ENCODE measurements at places on chromosomes 12 and 14.

- no peak for DNase-seq
These were observed 10.0 kb upstream of the CLEC7A start for GRCh38 chr12:10140001-10140400.

DNA sequence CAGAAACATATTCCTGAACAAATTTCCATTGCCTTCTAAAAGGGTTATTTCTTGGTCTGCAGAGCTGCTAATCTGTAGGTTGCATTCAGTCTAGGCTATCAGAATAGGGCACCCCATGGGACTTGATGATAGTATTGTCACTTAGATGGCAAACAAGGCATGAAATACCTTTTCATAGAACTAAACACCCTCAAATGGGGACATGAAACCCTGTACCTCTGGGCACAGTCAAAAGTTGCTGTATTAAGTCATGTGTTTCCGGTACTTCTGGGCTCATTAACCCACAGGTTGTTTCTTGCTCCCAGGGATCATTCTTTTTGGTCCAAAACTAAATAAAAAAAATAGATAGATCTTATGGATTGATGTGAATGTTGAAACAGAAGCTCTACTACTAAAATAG is 930.4 kb downstream of the NRXN3 start:
- no peak for DNase-seq

- DNase-seq = no peak
These were observed 45.4 kb upstream of the SRP54 start for GRCh38 chr14:34937442-34937841.

GRCh38 chr14:22567437-22567836 is 21.6 kb downstream of the DAD1 start:
- DNase-seq = no peak

DNA sequence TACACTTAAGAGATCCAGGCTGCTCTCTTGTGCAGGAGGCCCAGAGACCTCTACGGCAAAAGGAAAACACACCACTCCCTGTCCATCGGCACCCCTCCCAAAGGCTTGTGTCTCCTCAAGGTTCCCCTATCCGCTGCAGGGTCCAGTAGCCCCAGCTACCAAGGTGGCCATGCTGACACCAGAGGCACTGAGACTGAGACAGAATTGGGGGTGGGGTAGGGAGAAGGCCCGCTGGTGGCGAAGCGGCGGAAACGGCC is 590 bp downstream of the DDIT3 start:
- peak; percentile 85 for DNase-seq

DNA sequence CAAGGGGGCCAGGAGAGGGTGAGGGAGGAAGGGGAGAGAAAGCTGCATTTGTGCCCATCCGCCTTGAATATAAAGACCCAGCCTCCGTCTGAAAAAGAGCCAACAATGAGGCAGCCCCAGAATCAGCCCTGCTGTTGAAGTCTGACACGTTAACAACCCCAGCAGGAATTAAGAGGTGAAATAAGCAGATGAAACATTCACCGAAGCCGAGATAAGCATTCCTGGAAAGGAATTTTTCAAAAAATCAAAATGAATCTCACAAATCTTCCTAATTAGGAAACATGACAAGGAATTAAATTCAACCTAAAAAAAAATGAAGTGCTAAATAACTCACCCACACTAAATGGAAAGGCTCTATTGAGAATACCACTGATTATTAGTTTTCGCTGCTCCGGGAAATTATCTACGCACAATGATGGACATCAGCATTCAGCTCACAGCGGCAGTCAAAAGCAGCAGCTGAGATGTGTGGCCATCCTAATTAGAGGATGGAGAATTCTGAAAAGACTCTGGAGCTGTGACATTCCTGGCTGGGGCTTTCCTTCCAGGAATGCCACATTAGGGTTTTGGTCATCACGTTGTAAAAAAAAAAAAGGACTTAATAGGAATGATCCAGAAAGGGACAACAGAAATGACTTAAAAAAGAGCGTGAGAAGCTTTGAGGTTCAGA is 8.2 kb upstream of the PARP11 start:
- no peak for DNase-seq

GRCh38 chr14:89635615-89636014 is 218.6 kb upstream of the FOXN3 start:
- no peak for DNase-seq

GRCh38 chr12:122204167-122205052 is 901 bp downstream of the B3GNT4 start:
- DNase-seq = peak; percentile 56

Measured in suprapubic skin (tissue), 4 donors.